ENCODE measurements at places on chromosomes 3 and 15.
A peak's percentile ranks its signal among the peaks of the same experiment; 100 is the strongest.

DNA sequence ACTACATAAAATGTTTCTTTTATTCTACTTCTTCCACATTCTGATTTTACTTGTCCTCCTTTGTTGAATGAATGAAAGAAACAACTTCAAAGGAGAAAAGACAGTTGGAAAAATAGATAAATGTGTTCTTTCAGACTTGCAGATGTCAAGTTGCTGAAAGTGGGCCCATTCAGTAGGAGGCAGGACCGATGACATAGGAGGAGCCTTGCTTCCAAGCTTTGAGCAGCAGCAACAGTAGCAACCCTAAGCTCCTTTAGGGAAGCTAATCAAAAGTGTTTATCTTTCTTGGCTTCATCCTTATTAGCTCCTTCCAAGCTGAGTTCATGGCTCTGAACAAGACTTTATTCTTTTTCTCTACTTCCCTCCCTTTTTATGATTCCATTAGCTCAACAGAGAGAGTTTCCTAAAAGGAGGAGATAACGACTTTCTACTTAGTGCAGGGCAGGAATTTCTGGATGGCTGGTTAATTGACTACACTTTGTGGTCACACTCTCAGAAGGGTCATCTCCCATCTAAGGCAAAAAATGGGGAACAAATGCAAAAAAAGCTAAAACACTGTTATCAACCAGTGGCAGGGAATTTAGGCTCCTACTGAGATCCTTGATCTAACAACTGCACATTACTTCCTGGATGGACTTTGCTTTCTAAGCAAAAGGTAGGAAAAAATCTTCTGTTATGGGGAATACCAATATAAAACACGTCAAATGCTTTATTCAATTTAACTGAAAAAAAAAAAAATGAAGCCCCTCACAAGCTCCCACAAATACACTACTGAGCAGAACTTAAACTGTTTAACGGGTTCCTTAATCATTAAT, 4.8 kb downstream of the MORC1 start:
- no peak for DNase-seq

GRCh38 chr3:31776016-31776415, 205.0 kb downstream of the OSBPL10 start:
- no peak for DNase-seq

- no peak for DNase-seq
Observed at GRCh38 chr15:81612631-81613030, 238.6 kb upstream of the TMC3 start.

DNA sequence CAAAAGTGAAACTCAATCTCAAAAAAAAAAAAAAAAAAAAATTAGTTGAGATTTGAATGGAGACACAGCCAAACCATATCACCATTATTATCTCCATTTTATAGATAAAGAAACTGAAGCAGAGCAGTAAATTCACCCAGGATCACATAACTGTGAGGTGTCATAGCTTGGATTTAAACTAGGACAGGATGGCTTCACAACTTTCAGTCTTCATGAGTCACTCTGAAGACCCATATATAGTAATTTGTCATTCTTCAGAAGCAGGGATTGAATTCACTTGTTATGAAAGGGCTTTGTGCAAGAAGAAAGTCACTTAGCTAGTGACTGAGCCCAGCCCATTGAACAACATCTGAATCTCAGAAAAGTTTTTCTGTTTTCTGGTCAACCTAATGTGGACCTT, 60.5 kb upstream of the LRIG1 start:
- no peak for DNase-seq

DNA sequence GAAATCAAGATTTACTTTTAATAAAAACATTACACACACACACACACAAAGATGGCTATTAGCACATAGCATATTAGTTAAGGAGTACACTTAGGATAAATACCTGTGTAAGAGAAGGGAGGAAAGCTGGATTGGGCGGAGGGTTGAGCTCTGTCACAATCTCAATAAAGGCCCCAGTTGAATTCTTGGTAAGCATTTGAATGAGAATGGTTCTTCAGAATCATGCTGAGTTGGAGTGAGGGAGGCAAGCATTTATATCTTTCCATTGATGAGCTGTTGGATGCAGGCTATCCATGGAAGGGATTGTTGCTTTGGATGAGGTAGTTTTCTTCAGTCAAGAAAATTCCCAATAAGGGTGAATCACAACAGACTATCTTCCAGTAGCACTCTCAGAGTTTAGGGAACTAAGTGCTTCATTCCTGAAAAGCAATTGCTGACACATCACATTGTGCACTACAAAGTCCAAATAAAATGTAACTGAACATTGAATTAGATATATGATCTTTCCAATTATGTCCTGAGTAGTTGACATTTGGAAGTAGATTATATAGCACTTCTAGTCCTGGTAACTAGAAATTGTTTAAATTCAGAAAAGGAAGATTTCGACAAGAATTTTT, 95.7 kb downstream of the SUCNR1 start:
- DNase-seq = no peak

- peak; percentile 16 for DNase-seq
Observed at GRCh38 chr3:25170021-25170420, 258.0 kb upstream of the RARB start.

GRCh38 chr3:178406206-178406605, 130.0 kb upstream of the KCNMB2 start:
- DNase-seq = peak; percentile 54
